ENCODE measurements at places on chromosomes 2 and 18. TPM values are rescaled to one million over a fixed set of nuclear protein-coding genes. Genes with fewer than 3 reads are reported as not detected.

Gene ADD2
- total RNA-seq = 9.3 TPM

Gene FSIP2
- total RNA-seq = 0.36 TPM

Gene SPIRE1
- 2.2 TPM for total RNA-seq

- DNase-seq = no peak
Measured at GRCh38 chr2:166916987-166917386, 28.7 kb downstream of the XIRP2 start.

GRCh38 chr2:210606001-210606400 lies 49.6 kb downstream of the CPS1 start:
- no peak for DNase-seq

DNA sequence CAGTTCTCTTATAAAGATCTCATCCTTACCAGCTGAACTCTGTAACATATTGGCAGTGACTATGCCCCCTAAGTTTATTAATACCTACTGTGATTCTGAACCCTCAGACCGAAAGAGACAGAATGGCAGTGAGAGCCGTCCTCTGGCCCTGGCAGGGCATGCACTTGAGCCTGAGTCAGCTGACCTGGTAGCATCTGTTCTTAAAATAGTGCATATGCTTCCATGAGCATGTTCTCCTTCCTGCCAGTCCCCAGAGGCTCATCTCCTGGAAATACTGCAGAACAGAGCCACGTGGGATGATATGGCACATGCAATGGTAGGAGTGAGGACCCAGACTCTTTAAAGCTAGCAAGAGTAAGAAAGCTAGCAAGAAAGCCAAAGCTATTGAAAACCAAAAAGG lies 59.0 kb downstream of the RASGRP3 start:
- DNase-seq = no peak

DNA sequence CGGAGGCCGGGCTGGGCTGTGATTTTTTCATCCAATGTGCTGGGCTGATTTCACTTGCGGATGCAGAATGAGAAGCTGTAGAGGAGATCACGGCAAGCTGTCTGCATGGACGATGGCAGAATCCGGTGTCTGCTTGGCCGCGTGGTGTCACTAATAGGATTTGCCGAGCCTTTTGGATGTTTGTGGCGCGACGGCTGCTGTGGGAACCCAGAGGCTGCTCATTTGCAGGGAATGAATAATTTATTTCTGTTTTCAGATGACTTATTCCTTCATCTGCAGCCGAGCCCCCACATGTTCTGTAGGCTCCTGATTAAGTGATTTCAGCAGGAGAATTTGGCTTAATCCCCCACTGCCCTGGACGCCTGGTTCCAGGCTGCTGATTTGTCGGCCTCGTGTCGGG lies 62.6 kb downstream of the ODC1 start:
- no peak for DNase-seq

DNA sequence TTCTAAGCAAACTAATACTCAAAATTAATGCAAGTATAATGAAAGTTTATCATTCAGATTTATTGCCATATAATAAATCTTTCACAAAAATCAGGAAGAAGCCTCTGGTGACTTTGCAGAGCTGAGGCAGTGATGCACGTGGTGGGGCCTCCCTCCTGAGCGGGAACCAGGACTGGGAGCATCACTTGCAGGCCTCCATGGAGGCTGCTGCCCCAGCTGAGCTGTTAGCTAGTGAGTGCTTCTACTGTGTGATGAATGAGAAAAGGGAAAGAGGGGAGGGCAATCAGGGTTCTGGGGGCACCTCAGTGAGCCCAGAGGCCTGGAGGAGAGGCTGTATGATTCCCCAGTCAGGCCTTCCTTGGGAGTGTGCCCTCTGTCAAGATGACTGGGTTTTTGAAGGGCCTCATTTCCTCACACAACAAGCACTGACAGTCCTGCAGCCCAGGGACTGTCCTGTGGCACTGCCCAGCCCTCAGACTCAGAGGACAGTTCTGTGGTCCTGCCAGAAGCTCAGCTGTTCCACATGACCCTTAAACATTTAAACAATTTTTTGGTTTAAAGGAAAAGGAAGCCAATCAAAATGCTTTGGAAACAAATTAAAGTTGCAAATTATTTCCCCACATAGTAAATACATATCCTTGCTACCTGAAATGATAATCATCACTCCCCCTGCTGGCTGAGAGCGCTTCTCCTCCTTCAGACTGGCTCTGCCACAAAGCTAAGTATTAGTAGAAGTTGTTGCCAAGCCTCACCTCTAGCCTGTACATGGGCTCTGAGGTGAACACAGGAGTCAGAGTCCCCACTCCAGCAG lies 90.9 kb upstream of the SMAD7 start:
- DNase-seq = no peak

DNA sequence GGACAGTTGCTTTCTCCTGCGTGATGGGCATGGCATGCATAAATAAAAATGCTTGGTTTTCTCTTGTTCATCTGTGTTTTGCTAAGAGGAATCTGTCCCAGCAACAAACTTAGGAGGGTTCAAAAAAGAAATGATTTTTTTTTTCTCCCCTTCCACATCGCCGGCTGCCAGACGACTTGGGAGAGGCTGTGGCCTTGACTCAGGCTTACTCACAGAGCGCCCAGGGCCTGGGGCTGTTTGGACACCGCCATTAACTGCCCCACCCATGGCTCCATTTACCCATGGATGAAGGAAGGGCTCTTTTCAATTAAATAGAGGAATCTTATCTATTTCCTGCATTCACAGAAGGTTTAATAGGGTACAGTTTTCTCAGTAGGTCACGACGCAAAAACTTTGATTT lies 22.3 kb upstream of the SERPINB5 start:
- DNase-seq = no peak

DNA sequence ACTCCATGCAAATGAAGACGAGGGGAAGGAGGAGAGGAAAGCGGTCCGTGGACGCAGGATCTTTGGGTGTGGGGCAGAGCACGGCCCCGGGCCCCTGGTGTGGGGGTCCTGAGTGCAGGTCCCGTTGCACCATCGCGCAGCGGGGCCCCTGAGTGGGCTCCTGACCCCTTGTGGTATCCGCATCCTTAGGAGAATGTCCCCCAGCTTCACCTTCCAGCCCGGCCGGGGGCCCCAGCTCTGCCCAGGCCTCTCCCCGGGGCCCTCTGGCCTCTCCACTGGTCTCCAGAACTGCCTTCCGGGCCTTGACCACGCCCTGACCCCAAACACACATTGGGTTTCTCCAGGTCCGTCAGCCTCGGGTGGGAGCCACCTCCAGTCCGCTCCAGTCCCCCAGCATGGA lies 431.8 kb upstream of the SALL3 start:
- DNase-seq = no peak

GRCh38 chr18:44388329-44388728 lies 292.4 kb upstream of the SETBP1 start:
- DNase-seq = no peak

GRCh38 chr2:59726228-59727120 lies 827.0 kb downstream of the BCL11A start:
- no peak for DNase-seq

DNA sequence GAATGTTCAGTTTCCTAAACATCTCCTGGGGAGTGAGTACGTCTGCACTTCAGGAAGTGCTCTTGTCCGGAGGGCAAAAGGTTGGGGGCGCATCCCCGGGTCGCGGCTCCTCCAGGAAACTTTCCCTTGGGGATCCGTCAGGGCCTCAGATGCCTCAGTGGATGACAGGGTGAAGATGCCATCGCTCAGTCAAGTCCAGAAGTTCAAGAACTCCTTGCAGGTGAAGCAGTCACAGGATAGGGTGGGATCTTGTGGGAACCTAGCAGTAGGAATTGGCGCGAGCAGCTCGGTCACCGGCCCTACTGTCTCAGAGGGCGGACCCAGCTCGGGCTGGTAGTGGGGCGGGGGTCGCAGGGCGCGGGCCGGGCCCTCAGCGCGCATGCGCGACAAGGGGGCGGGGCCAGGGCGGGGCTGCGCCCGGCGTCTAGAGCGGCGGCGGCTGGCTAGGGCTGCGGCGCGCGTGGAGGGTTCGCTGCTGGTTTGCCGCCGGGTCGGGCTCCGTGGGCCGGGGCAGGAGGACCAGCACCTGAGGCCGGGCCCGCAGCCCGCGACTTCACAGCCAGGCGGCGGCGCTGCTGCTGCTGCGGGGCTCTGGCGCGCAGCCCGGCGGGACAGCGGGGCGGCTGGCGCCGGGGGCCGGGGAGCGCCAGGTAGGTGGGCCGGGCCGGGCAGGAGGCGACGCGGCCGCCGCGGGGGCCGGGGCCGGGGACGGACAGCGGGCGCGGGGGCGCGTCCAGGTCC lies at the start of gene INPP4A:
INPP4A (plus strand) TSS at position 423 of the 741 bp plus-strand sequence. CDS start 75,191 bp downstream, outside the sequence.
- DNase-seq = peak; percentile 82
